ENCODE measurements at places on chromosomes 6 and 20. TPM values are rescaled to one million over a fixed set of nuclear protein-coding genes. Genes with fewer than 3 reads are reported as not detected.

DNA sequence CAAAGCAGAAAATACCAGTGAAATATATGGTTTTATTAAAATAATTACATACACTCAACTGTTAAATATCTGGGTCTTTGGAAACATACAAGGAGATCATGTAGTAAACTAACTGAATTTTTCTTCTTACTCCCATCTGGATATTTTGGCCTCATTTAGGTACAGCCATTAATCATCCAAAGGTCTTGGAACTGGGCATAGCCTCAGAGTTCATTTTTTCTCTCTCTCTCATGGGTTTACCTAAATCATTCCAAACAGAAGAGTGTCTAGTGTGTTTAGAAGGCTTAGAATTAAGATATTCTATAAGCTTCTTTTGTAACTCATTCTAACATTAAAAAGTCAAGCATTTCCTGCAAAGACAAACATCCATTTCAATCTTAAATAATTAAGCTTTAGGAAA is 79.4 kb downstream of the HMGCLL1 start:
- no peak for DNase-seq

GRCh38 chr6:52595000-52595795 is 18.3 kb upstream of the TRAM2 start:
- DNase-seq: no peak

Gene SYCP2L
- total RNA-seq: 12.6 TPM

Gene MUC21
- not detected for total RNA-seq

Gene FKBP1C
- 0.46 TPM for total RNA-seq

All from PC-9 (cell line).